ENCODE measurements at places on chromosomes 6 and 20.
A peak's percentile ranks its signal among the peaks of the same experiment; 100 is the strongest.

DNA sequence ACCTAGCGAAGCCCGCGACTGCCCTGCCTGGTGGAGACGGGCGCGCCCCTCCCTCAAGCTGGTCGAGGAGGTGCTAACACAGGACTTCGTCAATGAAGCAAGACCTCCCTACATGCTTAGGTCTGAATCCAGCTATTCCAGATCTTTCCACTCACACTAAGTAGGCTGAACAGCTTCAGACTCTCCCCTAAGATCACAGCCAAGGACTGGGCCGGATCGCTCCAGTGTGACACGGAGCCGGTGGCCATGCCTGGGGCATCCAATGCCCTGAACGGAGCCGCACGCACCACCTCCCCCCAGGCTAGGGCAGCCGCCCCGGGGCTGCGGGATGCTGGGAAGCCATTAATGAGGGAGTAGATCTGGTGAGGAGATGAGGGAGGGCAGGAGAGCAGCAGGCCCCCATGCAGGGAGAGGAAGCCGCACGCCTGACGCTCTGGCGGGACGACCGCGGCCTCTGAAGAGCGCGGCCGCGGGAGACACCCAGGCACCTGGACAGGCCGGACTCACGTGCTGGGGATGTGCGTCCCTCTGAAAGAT, 200.0 kb downstream of the WDR27 start:
- DNase-seq = no peak

DNA sequence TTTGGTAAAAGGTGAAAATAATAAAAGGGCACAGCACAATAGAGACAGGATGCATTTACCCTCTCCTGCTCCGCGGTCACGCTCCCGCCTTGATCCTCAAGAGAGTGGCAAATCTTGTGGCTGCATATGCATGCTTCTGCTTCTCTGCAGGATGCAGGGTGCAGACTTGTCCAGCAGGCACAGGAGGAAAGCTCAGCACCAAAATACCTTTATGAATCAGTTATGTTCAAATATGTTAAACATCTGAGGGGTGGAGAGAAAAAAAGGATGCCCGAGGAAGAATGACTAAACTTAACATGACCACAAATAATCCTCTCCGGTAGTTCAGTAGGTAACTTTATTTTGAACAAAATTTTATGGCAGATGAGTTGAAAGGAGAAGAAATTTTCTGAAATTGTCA, 366.1 kb upstream of the SOX4 start:
- DNase-seq = peak; percentile 12

DNA sequence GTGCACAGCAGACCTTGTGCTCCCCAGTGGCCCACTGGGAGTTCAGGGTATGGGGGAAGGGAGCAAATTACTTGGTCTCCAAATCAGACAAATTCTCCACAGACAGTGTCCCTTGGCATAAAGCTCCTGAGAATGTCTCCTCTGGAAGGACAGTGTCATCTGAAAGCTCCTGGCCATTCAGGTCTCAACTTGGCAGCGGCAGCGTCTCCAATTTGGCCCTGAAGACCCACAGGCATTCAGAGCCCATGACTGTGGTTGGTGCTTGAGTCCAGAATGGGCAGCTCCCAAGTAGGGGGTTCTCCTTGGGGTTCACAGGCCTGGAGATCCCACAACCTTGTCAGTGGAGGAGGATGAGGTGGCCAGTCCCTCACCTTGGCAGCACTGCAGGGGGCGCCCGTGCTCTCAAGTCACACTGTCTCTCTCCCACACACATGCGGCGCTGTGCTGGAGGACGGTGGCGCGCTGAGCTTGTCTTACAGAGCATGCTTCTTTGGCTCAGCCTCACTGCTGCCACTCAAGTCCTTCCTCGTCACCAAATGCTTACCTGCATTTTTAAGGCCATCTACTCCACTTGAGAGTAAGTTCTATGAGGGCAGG, 20.7 kb downstream of the DYNLRB1 start:
- DNase-seq = no peak

DNA sequence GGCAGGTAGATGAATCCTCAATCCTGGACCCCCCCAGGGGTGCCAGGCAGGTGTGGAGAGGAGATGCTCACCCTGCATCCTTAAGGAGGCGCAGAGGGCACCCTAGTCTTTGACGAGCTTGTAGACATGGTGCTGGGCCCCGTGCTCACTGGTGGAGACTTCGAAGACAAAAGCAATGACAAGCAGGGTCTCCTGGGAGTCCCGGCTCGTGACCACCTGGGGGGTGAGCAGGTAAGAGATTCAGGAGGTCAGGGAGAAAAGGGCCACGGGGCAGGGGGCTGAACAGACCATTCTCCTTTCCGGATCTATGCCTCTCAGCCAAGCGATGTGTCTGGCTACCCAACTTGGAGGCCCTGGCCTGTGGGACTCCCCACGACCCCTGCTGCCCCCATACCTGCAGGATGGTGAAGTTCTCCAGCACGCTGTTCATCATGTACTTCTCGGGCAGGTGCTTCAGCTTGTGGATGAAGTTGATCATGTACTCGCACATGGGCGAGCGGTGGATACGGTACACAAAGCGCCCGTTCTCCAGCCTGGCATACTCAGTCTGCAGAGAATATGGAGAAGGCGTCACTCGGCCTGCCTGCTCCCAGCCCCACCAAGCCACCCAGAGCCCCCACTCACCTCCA, 6.9 kb downstream of the RPL10A start:
- no peak for DNase-seq

GRCh38 chr6:147137986-147138385, 66.2 kb upstream of the STXBP5 start:
- no peak for DNase-seq

GRCh38 chr6:26044140-26045064, 42.8 kb upstream of the HFE start:
- no peak for DNase-seq

- peak; percentile 73 for DNase-seq
These were observed 59.2 kb downstream of the KCNS1 start for GRCh38 chr20:45041464-45042337.

GRCh38 chr6:164252948-164253347, 838.4 kb downstream of the QKI start:
- no peak for DNase-seq

GRCh38 chr20:10963717-10964266, 290.0 kb upstream of the JAG1 start:
- no peak for DNase-seq

GRCh38 chr6:54427396-54427937, 119.2 kb downstream of the TINAG start:
- DNase-seq = no peak

- DNase-seq = peak; percentile 15
These were observed 221.4 kb downstream of the CDKAL1 start for GRCh38 chr6:20755631-20756030.

GRCh38 chr6:109894181-109894580, 83.9 kb upstream of the GPR6 start:
- no peak for DNase-seq

GRCh38 chr20:23926526-23926880, 47.0 kb upstream of the CST5 start:
- DNase-seq = no peak

DNA sequence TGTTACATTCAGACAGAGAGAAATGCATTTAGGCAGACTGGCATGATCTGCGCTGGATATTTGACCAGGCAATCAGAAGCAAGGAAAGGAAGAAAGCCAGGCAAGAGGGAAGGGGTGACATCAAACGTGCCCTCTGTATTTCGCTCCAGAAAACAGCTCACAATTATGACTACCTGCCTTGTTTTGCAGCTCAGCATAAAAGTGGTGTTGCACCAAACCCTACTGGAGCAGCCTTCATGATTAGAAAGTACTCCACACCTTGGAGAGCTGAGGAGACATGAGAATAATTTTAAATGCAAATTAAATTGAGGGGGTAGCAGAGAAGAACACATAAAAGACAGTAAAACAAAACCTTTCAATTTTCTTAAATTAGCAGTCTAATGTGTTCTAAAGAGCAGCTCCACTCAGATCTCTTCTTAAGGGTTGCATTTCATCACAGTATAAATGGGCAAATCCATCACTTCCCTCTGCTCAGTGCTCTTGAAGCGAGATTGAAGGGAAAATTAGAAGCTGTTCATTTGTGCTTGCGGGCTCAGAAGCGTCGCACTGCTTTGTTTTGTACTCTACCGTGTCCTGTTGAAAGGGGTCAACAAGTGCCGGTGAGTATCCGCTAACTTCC, at the start of gene PHACTR1:
Gene PHACTR1 (plus strand): TSS at position 470 of the 619 bp plus-strand sequence.
- DNase-seq = no peak

DNA sequence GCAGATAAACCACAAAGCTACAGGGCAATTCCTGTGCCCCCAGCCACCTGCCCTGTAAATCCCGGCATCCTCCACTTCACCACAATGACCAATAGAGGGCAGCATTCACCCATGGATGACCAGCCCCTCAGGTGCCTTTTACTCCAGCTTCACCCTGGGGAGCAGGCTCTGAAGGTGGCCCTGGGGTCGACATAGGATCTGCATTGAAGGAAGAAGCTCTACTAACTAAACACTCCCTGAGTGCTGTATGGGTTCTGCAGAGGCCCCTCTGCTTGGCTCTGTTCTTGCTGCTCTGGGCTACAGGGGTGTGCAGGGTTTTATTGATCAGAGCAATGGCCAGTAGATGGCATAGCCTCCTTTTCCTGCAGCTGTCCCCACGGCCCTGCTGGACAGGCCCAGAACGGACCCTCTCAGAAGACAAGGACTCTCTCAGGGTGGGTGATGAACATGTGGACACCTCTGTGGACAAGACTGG, 20.3 kb downstream of the CST4 start:
- DNase-seq = peak; percentile 59

GRCh38 chr20:688809-689212, 13.2 kb upstream of the SCRT2 start:
- DNase-seq = no peak

GRCh38 chr6:142334294-142334693, 32.5 kb downstream of the ADGRG6 start:
- DNase-seq = no peak

- no peak for DNase-seq
These were observed 140.1 kb upstream of the LRFN2 start for GRCh38 chr6:40727271-40727670.

DNA sequence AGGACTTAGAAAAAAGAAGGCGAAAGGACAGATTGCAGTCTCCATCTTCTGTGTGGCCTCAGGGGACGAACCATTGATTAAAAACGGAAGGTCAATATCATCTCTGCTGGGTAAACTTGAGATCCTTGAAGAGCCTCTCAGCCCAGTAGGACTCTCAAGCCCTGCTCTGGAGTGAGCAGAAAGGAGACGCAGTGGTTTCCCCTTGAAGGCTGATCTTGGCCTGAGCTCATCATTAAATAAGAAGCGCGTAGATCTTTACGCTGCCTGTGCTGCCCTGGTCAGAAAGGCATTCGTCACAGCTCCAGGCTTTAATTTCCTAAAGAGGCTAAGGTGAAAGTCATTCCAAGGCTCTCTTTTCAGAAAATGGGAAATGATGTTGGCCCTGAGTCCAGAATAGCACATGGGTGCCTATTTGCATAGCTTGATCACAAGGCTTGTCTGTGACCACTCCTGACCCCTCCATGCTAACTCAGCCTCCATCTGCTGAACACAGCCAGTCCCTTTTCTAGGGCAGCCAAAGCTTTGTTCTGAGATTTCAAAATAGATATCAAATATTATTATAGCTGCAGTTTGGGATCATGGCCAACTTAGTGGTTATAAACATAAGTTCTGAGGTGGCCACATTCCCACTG, 29.3 kb upstream of the XRN2 start:
- no peak for DNase-seq

DNA sequence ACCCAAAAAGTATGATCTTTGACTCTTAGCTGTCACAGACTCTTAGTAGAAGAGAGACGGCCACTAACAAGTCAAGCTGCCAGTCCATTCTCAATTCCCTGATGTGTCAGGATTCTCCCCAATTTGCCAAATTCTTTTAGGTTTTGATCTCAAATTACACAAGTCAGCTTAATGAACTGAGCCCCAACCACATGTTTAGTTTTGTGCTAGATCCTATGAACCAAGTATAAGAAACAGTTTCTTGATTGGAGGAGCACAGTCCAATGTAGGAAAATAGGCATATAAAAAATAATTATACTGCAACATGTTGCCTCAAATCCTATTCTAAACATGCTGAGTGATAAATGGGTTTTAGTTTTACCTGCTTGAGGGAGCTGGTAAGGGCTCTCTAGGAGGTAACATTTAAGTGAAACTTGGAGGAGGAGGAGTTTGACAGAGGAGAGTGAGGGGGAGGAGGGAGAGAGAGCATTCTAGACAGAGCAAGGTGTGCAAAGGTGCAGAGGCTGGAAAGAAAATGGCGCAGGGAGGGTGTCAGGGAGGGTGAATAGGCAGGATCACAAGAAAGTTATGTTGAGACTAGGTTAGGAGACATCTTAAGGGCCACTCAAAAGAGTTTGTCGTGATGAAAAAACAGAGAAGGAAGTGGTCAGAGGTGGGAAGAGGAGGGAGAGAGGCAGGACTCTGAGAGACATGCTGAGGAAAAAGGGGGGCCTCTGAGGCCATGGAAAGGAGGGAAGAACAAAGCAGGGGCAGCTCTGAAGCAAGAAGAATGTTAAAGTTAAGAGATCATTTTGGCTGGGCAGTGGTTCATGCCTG, 22.8 kb upstream of the FAM83C start:
- DNase-seq = no peak

DNA sequence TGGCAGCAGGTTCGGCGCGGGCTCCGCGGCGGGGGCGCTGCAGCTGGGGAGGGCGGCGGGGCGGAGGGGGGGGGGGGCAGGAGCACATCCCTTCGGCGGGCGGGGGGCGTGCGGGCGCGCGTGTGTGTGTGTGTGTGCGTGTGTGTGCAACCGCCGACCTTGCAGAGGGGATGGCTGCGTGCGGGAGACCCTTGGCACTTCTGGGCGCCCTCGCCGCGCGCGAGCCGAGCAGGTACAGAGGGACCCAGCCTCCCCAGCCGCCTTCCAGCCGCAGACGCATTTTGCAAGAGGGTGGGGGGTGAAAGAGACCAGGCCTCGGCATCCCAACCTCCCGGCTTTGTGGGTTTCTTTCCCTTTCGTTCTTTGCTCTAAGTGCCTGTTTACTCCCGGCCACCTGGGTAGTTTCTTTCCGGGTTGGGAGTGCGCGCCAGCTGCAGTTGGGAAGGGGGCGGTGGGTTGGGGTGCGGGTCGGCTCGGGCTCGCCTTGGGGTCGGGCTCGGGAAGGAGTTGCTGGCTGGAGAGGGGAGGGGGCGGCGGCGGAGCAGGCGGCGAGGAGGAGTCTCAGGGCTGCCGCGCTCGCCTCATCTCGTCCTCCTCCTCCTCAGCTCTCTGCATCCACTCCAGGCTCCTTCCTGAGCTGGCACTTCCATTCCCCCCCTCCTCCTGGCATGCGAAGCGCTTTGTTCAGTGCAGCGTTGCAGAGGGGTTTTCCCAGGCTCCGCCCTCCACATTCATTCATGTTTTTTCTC, 620 bp downstream of the HIVEP1 start:
- peak; percentile 66 for DNase-seq

DNA sequence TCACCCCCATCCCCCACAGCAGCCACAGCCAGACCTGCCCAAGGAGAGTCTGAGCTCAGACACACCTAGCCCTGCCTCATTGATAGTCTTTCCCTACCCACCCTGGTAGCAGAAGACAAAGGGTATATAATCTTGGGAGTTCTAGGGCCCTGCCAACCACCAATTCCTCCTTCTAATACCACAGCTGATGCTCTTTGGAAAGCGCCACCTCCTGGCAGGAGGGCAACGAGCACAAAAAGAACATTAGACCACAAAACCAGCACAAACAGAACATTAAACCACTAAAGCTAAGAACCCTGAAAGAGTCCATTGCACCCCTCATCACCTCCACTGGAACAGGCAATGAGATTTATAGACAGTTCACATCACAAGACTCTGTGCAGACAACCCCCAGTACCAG, 195.8 kb upstream of the FUT9 start:
- DNase-seq = no peak
